T-helper 17 cell (primary cell): ENCODE measurements at places on chromosomes 7 and 10.

GRCh38 chr10:126301701-126302475 is 86.4 kb downstream of the ADAM12 start:
- no peaks in the 10 kb centered on the region for H3K4me1 ChIP-seq
- H3K27me3 ChIP-seq, result no peaks in the 10 kb centered on the region
- no peak for DNase-seq
- H3K4me3 ChIP-seq, result no peak overlapping the region

GRCh38 chr10:92052088-92052487 is 128.5 kb downstream of the BTAF1 start:
- no peak for DNase-seq
- no peak overlapping the region for H3K4me3 ChIP-seq
- no peak overlapping the region for H3K27ac ChIP-seq
- no peaks in the 10 kb centered on the region for H3K36me3 ChIP-seq
- H3K27me3 ChIP-seq, result no peaks in the 10 kb centered on the region

DNA sequence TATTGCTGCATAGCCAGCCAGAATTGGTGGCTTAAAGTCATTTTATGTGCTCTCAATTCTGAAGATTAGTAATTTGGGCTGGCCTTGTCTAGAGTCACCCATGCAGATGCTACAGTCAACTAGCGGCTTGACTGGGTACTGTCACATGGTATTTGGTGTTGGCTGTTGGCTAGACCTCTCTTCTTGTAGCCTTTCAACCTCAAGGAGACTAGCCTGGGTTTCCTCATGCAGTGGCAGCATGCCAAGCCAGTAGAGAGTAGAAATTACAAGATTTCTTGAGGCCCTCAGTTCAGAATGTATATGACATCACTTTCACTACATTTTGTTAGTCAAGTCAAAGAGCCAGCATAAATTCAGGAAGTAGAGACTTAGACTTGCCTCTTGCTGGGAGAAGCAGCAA is 3.7 kb upstream of the ZNF800 start:
- DNase-seq, result no peak
- H3K27ac ChIP-seq, result no peak overlapping the region
- peaks cover 12% of the 10 kb centered on the region for H3K4me1 ChIP-seq
- H3K27me3 ChIP-seq, result peaks cover 7% of the 10 kb centered on the region

- H3K27me3 ChIP-seq, result peaks cover 52% of the 10 kb centered on the region
- no peak overlapping the region for H3K27ac ChIP-seq
- no peak overlapping the region for H3K4me3 ChIP-seq
- H3K36me3 ChIP-seq, result no peaks in the 10 kb centered on the region
- DNase-seq, result no peak
- H3K4me1 ChIP-seq, result no peaks in the 10 kb centered on the region
Measured at GRCh38 chr10:4781955-4782354, 44.1 kb upstream of the AKR1E2 start.

DNA sequence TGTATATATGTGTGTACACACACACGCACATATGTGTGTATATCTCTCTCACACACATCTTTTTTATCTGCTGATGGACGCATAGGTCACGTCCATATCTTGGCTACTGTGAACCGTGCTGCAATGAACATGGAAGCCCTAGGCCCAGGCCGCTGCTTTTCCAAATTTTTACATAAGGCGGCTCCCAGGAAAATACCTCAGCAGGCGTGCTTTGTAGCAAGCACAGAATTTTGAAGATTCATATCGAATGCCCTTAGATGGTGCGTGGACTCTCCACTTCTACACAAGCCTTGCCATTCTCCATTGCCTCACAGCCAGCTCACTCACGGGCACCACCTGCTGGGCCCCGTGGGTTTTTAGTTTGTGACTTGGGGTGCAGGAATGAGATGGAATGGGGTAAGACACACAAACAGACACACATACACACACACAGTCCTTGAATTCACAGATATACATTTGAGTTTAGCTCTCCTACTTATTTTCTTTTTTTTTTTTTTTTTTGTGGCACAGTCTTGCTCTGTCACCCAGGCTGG is 57.9 kb upstream of the RNF32 start:
- no peak overlapping the region for H3K27ac ChIP-seq
- H3K4me3 ChIP-seq, result no peak overlapping the region
- H3K27me3 ChIP-seq, result peaks cover 7% of the 10 kb centered on the region
- no peak for DNase-seq

- no peaks in the 10 kb centered on the region for H3K4me1 ChIP-seq
- H3K27me3 ChIP-seq, result no peaks in the 10 kb centered on the region
- H3K27ac ChIP-seq, result no peak overlapping the region
- DNase-seq, result no peak
- H3K36me3 ChIP-seq, result no peaks in the 10 kb centered on the region
- H3K4me3 ChIP-seq, result no peak overlapping the region
Measured at GRCh38 chr7:79876848-79877252, 257.8 kb upstream of the GNAI1 start.
